ENCODE measurements at places on chromosomes 5 and 9. TPM values are rescaled to one million over a fixed set of nuclear protein-coding genes. Genes with fewer than 3 reads are reported as not detected.

Gene RFESD
- 4.3 TPM for total RNA-seq

Gene TNIP1
- 66.3 TPM for total RNA-seq

Gene INSL6
- not detected for total RNA-seq

Gene MGAT4B
- total RNA-seq = 95.9 TPM

Gene PDZD2
- total RNA-seq = 0.29 TPM

Data from osteoblast (primary cell).